ENCODE measurements at places on chromosomes 4 and X.

- no peak for DNase-seq
These were observed 31.3 kb upstream of the GBA3 start for GRCh38 chr4:22661443-22661842.

GRCh38 chrX:7119950-7120877 lies 27.3 kb upstream of the STS start:
- no peak for DNase-seq

- no peak for DNase-seq
These were observed 18.1 kb downstream of the HMGB2 start for GRCh38 chr4:173316060-173316459.

GRCh38 chr4:78481180-78481579 lies 70.4 kb upstream of the ANXA3 start:
- DNase-seq, result no peak

GRCh38 chr4:66562276-66562806 lies 892.1 kb upstream of the EPHA5 start:
- DNase-seq, result no peak

DNA sequence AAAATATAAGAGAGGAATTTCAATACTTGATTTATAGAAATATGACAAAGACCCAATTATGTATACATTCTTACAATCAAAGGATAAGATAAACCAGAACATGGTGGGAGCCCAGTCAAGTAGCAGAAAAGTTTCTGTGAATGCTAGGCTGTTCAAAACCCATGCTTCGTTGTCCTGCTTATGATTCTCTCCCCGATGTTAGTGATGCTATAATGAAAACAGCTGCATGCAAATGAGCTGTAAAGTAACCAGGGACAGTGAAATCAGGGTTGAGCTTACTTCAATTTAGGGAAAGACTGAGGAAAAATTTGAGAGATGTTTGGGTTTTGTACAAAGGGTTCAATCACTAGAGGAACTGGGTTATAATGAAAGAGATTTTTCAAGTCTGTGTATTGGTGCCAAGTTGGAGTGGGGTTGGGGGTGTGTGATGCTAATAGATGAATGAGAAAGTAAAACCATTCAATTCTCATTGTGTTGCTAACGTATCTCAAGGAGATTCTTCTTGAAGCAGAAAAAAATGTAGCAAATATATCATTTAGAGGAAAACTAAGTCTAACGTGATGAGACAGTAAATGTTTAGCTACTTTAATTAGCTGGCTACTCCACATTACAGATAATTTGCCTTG lies 59.3 kb upstream of the PPP1R2C start:
- DNase-seq, result no peak

GRCh38 chr4:187424636-187425035 lies 570.9 kb upstream of the ZFP42 start:
- DNase-seq, result no peak

GRCh38 chrX:72023071-72023470 lies 108.6 kb downstream of the RTL5 start:
- DNase-seq, result no peak

GRCh38 chr4:118740869-118741268 lies 55.7 kb downstream of the METTL14 start:
- DNase-seq, result no peak

- no peak for DNase-seq
These were observed 3.9 kb downstream of the PRSS12 start for GRCh38 chr4:118348886-118349285.

DNA sequence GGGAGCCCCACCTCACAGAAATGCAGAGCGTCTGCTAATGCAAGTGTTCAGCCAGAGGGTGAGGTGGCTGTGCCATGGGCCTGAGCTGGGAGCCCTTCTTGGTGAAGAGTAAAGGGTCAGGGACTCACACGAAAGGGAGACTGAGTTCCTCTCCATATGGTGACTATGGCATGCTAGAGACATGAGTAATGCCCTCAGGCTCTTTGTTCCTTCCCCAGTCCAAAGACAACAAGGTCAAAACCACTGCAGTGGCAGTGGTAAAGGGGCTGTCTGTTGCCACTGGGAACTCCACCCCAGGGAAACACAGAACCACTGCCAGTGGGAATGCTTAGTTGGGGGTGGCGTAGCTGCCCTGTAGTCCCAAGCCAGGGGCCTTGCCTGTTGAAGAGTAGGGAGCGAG lies 22.4 kb downstream of the RAB40AL start:
- DNase-seq, result no peak
